ENCODE measurements at places on chromosomes 1 and 21.

DNA sequence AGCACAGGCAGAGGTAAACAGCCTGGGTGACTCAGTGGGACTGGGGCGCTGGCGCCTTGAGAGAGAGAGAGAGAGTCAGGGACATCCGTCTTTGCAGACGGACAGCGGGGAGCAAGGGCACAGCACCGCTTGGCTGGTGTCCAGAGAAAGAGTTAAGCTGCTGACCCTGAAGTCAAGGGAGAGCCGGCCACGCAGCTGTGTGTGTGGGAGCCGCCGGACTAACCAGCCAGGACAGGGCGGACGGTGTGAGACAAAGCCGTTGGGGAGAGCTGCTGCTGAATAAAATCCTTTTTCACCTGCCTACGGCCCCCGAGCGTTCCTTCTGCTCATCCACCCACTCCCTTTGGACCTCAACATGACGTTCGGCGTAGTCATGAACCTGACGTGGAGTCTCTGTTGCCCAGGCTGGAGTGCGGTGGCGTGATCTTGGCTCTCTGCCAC is 14.5 kb downstream of the CFAP74 start:
- no peak for DNase-seq

DNA sequence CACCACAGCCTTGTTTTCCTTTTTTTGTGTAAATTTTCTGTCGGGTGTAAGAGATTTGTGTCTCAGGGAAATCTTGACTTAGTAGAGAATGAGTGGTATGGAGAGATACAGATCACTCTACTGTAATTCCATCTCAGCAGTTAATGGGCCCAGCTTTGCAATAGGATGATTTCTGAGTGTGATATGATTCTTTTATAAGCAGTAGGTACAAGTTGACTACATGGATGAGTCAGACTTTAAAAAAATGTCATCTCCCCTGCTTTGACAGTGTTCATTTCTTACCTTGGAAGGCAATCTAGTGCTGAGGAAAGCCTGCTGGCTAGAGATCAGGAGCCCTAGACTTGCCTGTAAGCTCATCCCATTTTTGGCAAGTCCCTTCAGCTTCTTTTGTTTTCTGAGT is 261.9 kb downstream of the RYR2 start:
- DNase-seq: no peak

- no peak for DNase-seq
Measured at GRCh38 chr1:231724041-231724440, 97.5 kb downstream of the DISC1 start.

GRCh38 chr1:217812175-217812574 is 181.0 kb downstream of the SPATA17 start:
- no peak for DNase-seq

DNA sequence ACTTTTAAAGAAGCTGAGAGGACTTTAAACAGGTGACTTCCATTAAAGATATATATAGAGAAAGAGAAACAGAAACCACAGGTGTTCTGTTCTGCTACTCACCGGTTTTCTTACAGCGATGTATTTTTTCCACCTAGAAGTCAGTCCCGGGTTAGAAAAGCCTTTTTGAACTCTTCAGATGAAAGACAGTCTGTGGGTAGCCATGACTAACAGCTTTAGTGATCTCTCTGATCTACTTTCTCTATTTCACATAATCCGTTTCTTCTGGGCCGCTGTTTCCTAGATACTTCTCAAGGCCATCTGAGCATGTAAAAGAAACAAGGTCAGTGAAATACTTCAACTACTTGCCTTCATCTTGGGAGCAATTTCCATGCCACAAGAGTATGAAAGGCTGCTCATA is 25.1 kb downstream of the WDR64 start:
- no peak for DNase-seq

GRCh38 chr1:239636347-239636746 is 250.0 kb downstream of the CHRM3 start:
- DNase-seq: no peak

DNA sequence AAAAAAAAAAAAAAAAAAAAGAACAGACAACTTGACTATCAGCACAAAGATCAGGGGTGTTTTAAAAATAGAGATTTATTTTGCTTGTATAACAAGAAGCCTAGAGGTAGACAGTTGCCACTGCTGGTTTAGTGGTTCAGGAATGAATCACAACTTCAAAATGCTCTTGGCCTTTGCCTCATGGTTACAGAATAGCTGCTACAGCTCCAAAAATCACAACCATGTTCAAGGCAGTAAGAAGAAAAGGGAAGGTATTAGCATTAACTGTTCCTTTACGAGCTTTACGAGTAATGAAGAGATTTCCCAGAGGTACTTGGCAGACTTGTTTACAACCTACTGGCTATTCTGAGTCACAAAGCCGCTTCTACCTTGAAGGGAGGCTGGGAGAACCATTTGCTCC is 52.5 kb upstream of the PPM1J start:
- no peak for DNase-seq

DNA sequence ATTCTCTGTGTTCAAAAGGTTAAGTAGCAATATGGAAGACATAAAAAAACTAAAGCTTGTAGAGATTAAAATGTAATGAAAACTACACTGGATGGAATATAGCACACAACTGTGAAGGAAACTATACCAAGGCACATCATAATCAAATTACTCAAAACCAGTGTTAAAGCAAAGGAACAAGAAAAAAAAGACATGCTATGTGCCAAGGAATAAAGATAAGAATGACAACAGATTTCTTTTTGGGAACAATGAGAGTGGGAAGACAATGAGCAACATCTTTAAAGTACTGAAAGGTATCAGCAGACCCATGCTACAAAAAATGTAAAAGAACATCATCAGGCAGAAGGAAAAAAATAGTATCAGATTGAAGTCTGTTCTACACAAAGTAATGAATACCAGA is 157.8 kb downstream of the VPS13D start:
- DNase-seq: no peak

- no peak for DNase-seq
Measured at GRCh38 chr1:24475700-24476099, 26.9 kb upstream of the RCAN3 start.

DNA sequence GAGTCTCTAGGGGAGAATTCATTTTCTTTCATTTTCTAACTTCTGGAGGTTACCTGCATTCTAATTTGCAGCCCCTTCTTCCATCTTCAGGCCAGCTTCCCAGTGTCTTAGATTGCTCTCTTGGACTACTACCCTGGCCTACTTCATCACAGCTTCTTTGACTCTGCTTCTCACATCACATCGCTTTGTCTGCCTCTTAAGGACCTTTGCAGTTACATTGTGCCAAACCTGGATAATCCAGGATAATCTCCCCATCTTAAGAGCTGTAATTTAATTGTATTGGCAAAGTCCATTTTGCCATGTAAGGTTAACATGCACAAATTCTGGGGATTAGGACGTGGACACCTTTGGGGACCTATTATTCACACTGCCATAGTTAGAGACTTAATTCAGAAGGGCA is 18.4 kb downstream of the RNF2 start:
- no peak for DNase-seq

GRCh38 chr21:21034036-21034435 is 35.8 kb downstream of the NCAM2 start:
- DNase-seq: no peak

- peak; percentile 42 for DNase-seq
Measured at GRCh38 chr1:76901158-76901767, 34.0 kb downstream of the ST6GALNAC5 start.

GRCh38 chr1:212691561-212692071 is 8.0 kb downstream of the BATF3 start:
- peak; percentile 67 for DNase-seq

GRCh38 chr21:38956856-38957571 is 151.3 kb downstream of the ETS2 start:
- DNase-seq: no peak

- DNase-seq: no peak
Measured at GRCh38 chr21:32916522-32917099, 109.1 kb upstream of the OLIG2 start.

GRCh38 chr1:35559317-35559944 is 1.8 kb downstream of the NCDN start:
- DNase-seq: no peak

DNA sequence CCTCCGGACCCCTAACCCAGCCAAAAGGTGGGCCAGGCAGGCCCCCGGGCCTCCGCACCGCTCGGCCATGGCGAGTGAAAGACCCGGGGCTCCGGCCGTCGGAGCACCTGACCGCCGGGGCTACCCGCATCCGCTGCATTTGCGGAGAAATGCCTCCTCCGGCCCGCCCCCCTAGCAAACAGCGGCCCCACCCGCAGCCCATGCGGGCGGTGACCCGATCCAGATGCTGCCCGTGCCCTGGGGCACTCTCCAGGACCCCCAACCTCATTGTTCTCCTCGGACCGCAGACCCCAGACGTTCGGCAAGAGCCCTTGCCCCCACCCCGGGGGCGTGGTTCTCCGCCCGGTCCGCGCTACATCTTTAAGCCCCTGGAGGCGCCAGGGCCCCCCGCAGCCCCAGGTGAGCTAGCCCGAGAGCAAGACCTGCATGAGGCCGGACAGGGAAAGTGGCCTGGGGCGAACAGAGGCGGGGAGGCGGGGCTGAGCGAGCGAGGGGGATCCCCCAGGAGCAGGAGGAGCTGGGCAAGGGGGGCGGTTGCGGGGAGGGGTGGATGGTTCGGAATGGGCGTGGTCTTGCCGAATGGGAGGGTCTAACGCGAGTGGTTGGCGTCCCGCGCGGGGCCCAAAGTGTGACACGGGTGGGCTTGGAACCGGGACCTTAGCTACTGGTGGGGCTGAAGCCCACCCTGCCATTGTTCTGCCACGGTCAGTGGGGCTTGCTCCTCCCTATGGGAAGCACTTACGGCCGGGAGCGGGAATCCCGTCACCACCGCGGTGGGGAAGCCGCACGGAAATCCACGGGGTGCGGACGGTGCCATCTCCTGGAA is 6.3 kb upstream of the CRYBG2 start:
- peak; percentile 67 for DNase-seq

DNA sequence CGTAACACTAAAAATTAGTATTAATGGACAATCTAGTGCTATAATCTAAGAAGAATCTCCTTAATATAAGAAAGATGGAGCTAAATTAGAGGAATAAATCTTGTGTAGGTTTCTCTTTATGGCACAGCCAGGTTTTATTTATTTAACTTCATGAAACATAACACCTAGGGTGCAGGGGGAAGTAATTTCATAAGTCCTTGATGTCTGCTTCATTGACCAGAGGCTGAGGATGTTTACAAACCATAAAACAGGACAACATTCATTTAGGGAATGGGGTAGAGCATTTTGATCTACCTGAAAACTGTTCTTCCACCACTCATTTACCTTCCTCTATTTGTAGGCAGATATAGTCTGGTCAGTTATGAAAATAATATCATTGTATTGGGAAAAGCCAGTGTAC is 95.5 kb downstream of the NGF start:
- DNase-seq: no peak

- no peak for DNase-seq
Measured at GRCh38 chr1:162381941-162382750, 618 bp downstream of the C1orf226 start.
